ENCODE measurements at places on chromosomes 11 and 22. TPM values are rescaled to one million over a fixed set of nuclear protein-coding genes. Genes with fewer than 3 reads are reported as not detected.

The CARD16 gene
- 86.3 TPM for total RNA-seq

The MS4A6A gene
- total RNA-seq, result 6.0 TPM

The PLEKHB1 gene
- total RNA-seq, result 0.34 TPM

The HEPN1 gene
- total RNA-seq, result not detected

The UCP3 gene
- 0.28 TPM for total RNA-seq

The FOLR3 gene
- total RNA-seq, result not detected

The PEX26 gene
- total RNA-seq, result 24.8 TPM

The SPINDOC gene
- total RNA-seq, result 14.3 TPM

The WBP2NL gene
- not detected for total RNA-seq

The RIMBP3B gene
- total RNA-seq, result 0.09 TPM

The FAM168A gene
- 12.1 TPM for total RNA-seq

The DNHD1 gene
- 2.6 TPM for total RNA-seq

The TTLL12 gene
- 29.4 TPM for total RNA-seq

The MOGAT2 gene
- total RNA-seq, result not detected

The BDNF gene
- total RNA-seq, result 0.85 TPM

The EHBP1L1 gene
- total RNA-seq, result 15.9 TPM

The KCNC1 gene
- not detected for total RNA-seq

Data from dermis blood vessel endothelial cell (primary cell).